ENCODE measurements at places on chromosomes 12 and 14. TPM values are rescaled to one million over a fixed set of nuclear protein-coding genes. Genes with fewer than 3 reads are reported as not detected.

TMEM229B gene
- total RNA-seq = 1.7 TPM

ANO2 gene
- not detected for total RNA-seq

ZBTB42 gene
- total RNA-seq = 5.9 TPM

RAN gene
- 1,852 TPM for total RNA-seq

NGB gene
- total RNA-seq = not detected

NYNRIN gene
- total RNA-seq = not detected

NUMB gene
- 53.4 TPM for total RNA-seq

GARIN6 gene
- total RNA-seq = not detected

LAG3 gene
- total RNA-seq = 268 TPM

SRRM4 gene
- not detected for total RNA-seq

SELPLG gene
- total RNA-seq = 51.9 TPM

MANSC1 gene
- total RNA-seq = 1.4 TPM

SSTR1 gene
- total RNA-seq = not detected

CLEC9A gene
- total RNA-seq = not detected

VRTN gene
- not detected for total RNA-seq

PPP1R1A gene
- not detected for total RNA-seq

HSPB8 gene
- not detected for total RNA-seq

OTX2 gene
- total RNA-seq = not detected

PGF gene
- 0.41 TPM for total RNA-seq

MYL6B gene
- 67.6 TPM for total RNA-seq

RAPGEF3 gene
- total RNA-seq = 4.7 TPM

INHBE gene
- 0.22 TPM for total RNA-seq

OVCH1 gene
- total RNA-seq = not detected

IFT43 gene
- total RNA-seq = 10.4 TPM

DNAH10 gene
- 0.31 TPM for total RNA-seq

AQP2 gene
- not detected for total RNA-seq

HNRNPA1 gene
- total RNA-seq = 1,740 TPM

PTPN6 gene
- total RNA-seq = 341 TPM

ZNF385A gene
- 0.99 TPM for total RNA-seq

ZDHHC22 gene
- total RNA-seq = not detected

GPR137C gene
- total RNA-seq = 0.34 TPM

ART4 gene
- total RNA-seq = not detected

DNAJC22 gene
- total RNA-seq = 0.16 TPM

BDKRB1 gene
- not detected for total RNA-seq

ZNF705A gene
- not detected for total RNA-seq

SERPINA1 gene
- 0.12 TPM for total RNA-seq

CCDC197 gene
- not detected for total RNA-seq

PELI2 gene
- 4.4 TPM for total RNA-seq

Measured in activated T-helper 1 cell treated with anti-CD3 and anti-CD28 coated beads, Interleukin-12 subunit alpha, Interleukin-12 subunit beta, Interleukin-2, Interleukin-4 antibody, amounts not matched to agents 30 ng/mL and 10 ng/mL and 1 ng/mL, durations not matched to agents 14 hours and 24 hours and 36 hours (primary cell).